Stomach (tissue), 19 donors: ENCODE measurements at places on chromosomes 6 and 20. TPM values are rescaled to one million over a fixed set of nuclear protein-coding genes. Genes with fewer than 3 reads are reported as not detected.

The PROKR2 gene
- not detected for polyA plus RNA-seq

The SNAI1 gene
- 0.61 TPM for polyA plus RNA-seq

The MEI4 gene
- not detected for polyA plus RNA-seq

The DLK2 gene
- polyA plus RNA-seq = 17.0 TPM

GRCh38 chr6:3612341-3613041, 139.0 kb downstream of the PXDC1 start:
- H3K27ac ChIP-seq = no peak overlapping the region
- no peaks in the 10 kb centered on the region for H3K36me3 ChIP-seq
- no peak for DNase-seq
- H3K4me1 ChIP-seq = no peaks in the 10 kb centered on the region
- H3K4me3 ChIP-seq = no peak overlapping the region

GRCh38 chr6:134519465-134519864, 201.6 kb upstream of the SGK1 start:
- peaks cover 30% of the 10 kb centered on the region for H3K4me1 ChIP-seq
- H3K27me3 ChIP-seq = no peaks in the 10 kb centered on the region
- no peaks in the 10 kb centered on the region for H3K36me3 ChIP-seq
- H3K27ac ChIP-seq = peak overlapping the region; percentile 40
- H3K4me3 ChIP-seq = no peak overlapping the region

GRCh38 chr6:105346052-105346451, 56.8 kb downstream of the PREP start:
- H3K4me1 ChIP-seq = no peaks in the 10 kb centered on the region
- H3K27ac ChIP-seq = no peak overlapping the region
- H3K36me3 ChIP-seq = peaks cover 39% of the 10 kb centered on the region
- H3K27me3 ChIP-seq = no peaks in the 10 kb centered on the region
- DNase-seq = no peak
